ENCODE measurements at places on chromosomes 4 and X. TPM values are rescaled to one million over a fixed set of nuclear protein-coding genes. Genes with fewer than 3 reads are reported as not detected.

Gene ELOVL6
- total RNA-seq = 18.5 TPM

Gene P2RY4
- not detected for total RNA-seq

Gene CTAG1A
- not detected for total RNA-seq

Gene CDS1
- 1.5 TPM for total RNA-seq

Gene RAB40A
- total RNA-seq = 0.76 TPM

Gene SULT1E1
- 4.6 TPM for total RNA-seq

Gene HS6ST2
- total RNA-seq = 14.7 TPM

Gene SSX3
- total RNA-seq = not detected

Gene OPN1MW
- not detected for total RNA-seq

Gene PORCN
- 15.6 TPM for total RNA-seq

Gene PRR27
- 0.86 TPM for total RNA-seq

Gene ADH1A
- total RNA-seq = not detected

Gene CDX4
- 0.22 TPM for total RNA-seq

Gene FREM3
- not detected for total RNA-seq

Gene SMARCA1
- total RNA-seq = 68.7 TPM

Gene ABLIM2
- 7.0 TPM for total RNA-seq

Gene TCEAL2
- total RNA-seq = 10.2 TPM

Gene RRAGB
- 28.4 TPM for total RNA-seq

Gene NLRP2B
- total RNA-seq = 0.19 TPM

Gene CRMP1
- 443 TPM for total RNA-seq

Gene ZNF711
- 42.9 TPM for total RNA-seq

Gene TRIML2
- total RNA-seq = 0.90 TPM

Gene PPP4R3C
- not detected for total RNA-seq

Gene ALB
- 0.47 TPM for total RNA-seq

Gene WWC2
- total RNA-seq = 56.0 TPM

Gene MYOZ2
- 0.06 TPM for total RNA-seq

Gene TCEAL7
- total RNA-seq = 34.1 TPM

Gene SEPSECS
- 6.9 TPM for total RNA-seq

Gene PAK3
- total RNA-seq = 26.0 TPM

Gene ZAR1
- total RNA-seq = 0.11 TPM

Gene PLK4
- not detected for total RNA-seq

Gene GALNTL6
- total RNA-seq = 25.2 TPM

Gene POLN
- total RNA-seq = 1.1 TPM

Gene SPOCK3
- total RNA-seq = 42.5 TPM

Gene ARHGAP6
- total RNA-seq = 4.5 TPM

Gene ADH1B
- 0.22 TPM for total RNA-seq

Gene SRPX
- 0.98 TPM for total RNA-seq

Gene CSAG1
- not detected for total RNA-seq

Gene MAGEB10
- total RNA-seq = not detected

Gene SPATA4
- not detected for total RNA-seq

Gene RAI2
- total RNA-seq = 3.8 TPM

Gene KDR
- 0.09 TPM for total RNA-seq

Gene TREX2
- total RNA-seq = 1.1 TPM

Gene HPSE
- 0.10 TPM for total RNA-seq

Gene TEC
- 0.16 TPM for total RNA-seq

Gene ITGB1BP2
- 1.1 TPM for total RNA-seq

Gene GLUD2
- 1.9 TPM for total RNA-seq

Gene SMR3B
- not detected for total RNA-seq

All from motor neuron (in vitro differentiated cells).